ENCODE measurements at places on chromosomes 2 and 18.
A peak's percentile ranks its signal among the peaks of the same experiment; 100 is the strongest.

GRCh38 chr2:121998751-121999150, 243.3 kb downstream of the TSN start:
- no peak for DNase-seq

DNA sequence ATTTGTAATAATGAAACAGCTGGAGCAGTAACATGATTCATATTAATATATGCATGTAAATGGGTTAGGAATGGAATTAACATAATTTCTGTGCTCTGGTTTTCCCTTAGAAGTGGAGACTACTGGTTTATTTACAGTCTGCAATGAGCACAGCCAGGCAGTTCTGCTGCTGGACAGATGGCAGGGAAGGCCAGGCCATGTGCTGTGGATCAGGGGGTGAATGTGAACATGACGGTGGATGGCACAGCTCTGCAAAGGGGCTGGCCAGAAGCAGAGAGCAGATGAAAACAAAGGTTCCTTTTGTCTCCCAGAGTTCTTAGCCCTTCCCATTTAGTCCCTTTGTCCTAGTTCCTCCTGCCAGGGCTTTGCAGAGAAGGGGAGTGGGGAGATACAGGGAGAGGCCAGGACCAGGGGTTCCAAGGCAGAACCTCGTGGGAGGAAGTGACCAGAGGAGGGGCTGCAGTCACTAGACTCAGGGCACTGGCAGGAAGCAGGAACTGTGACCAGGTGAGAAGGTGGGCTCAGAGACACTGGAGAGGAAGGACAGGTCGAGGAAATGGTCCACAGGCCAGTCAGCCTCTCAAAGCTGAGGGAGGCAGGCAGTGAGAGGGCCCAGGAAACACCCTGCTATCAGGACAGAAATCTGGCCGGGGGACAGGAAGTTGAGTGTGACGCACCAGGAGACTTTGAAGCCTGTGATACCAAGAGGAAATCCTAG, 112.9 kb upstream of the ATP8B1 start:
- DNase-seq = peak; percentile 47

DNA sequence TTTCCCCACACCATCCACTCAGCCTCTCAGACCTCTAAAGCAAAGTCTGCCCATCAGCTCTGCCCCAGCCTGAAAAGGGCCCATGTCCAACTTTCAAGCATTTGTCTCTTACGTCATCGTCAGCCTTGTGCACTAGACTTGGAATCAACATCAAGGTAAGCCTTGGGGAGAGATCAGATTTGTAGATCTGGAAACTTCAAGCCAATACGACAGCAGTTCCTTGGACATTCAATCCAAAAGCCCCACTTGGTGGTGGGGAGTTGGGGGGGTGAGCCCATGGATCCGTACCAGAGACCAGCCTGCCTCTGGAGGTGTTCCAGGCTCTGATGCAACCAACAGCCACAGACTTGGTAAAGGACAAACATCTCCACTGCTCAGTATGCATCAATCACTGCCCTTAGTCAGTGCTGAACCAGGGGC, 206.8 kb upstream of the MEIS1 start:
- no peak for DNase-seq

GRCh38 chr18:23487738-23488570, 15.4 kb upstream of the RMC1 start:
- DNase-seq = peak; percentile 33

DNA sequence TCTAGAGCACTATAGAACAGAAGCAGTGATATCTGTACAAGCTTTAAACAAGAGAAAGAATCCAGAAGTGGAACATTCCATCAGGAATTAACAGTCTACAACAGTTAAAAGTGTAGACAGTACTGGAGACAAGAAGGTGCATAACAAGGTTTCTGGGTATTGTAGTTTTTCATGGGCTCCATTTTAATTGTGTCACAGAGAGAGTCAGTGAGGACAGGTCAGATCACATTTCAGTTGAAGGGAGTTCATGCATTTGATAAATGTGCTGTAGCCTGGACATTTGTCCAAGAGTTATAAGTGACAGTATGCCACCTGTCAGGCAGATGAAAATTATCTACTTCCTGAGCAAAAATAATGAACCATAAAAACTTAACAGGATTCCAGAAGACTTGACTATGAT, 328.6 kb downstream of the CNTNAP5 start:
- no peak for DNase-seq

DNA sequence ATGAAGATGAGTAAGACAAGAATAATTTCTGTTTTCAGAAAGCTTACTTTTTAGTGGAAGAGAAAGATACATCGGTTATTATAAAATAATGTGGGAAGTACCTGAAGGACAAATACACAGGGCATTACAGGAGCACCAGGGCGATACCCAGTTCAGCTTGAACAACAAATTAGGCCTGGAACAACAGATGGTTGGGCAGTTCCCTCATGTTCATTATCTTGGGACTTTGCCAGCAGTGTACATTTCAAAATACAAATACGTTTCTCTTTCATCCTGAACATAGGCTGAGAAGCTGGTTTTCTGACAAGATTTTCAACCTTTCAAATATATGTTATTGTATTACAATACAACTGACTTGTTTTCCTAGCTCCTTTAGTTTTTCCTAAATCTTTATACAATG, 79.6 kb downstream of the TGIF1 start:
- no peak for DNase-seq

GRCh38 chr2:85893428-85894258, 4.9 kb upstream of the ST3GAL5 start:
- DNase-seq = peak; percentile 87

- no peak for DNase-seq
Observed at GRCh38 chr2:189592353-189592984, 11.9 kb upstream of the SLC40A1 start.

DNA sequence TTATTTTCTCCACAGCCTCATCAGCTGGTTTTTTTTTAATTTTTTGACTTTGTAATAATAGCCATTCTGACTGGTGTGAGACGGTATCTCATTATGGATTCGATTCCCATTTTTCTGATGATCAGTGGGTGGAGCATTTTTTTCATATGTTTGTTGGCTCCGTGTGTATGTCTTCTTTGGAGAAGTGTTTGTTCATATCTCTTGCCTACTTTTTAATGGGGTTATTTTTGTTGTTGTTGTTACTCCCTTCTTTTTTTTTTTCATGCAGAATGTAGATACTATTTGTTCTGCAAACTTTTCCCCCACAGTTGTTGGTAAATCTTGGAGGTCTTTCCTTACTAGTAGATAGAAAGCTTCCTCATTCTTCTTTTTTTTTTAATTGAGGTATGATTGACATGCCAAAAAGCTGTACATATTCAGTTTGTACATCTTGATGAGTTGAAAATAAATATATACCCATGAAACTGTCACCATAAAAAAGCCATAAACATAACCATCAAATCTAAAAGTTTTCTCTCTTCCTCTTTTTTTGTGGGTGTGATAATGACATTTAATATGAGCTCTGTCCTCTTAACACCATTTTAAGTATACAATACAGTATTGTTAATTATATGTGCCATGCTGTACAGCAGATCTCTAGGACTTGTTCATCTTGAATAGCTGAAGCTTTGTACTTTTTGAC, 21.8 kb upstream of the NT5DC4 start:
- no peak for DNase-seq

GRCh38 chr18:60552948-60553347, 180.4 kb upstream of the MC4R start:
- no peak for DNase-seq

GRCh38 chr2:240290432-240291336, 144.8 kb upstream of the GPC1 start:
- no peak for DNase-seq

GRCh38 chr2:165524720-165525119, 55.2 kb downstream of the CSRNP3 start:
- no peak for DNase-seq

Measured in IMR-90 (cell line).